ENCODE measurements at places on chromosomes 6 and 20.

GRCh38 chr20:40810332-40811000 is 121.4 kb upstream of the MAFB start:
- no peak for DNase-seq

DNA sequence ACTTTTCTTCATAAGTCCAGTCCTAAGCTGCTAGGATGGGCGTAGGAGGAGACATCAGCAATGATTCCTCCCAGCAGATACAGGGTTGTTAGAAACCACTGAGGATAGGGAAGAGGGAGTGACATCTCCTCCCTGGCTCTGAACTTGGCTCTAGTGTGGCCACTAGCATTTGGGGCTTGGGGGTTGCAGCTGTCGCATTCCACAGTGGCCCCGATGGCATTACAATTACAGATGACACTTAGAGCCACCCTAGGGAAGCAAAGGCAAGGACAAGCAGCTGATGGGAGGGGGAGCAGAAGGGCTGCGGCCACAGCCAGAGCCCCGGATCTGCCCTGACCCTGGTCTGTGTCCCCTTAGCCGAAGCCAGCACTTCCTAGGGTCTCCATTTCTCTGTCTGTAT is 9.5 kb upstream of the CDKN1A start:
- DNase-seq: no peak

GRCh38 chr6:154071236-154071635 is 32.2 kb downstream of the OPRM1 start:
- DNase-seq: no peak

- peak; percentile 50 for DNase-seq
Observed at GRCh38 chr20:3563548-3564177, 92.8 kb downstream of the ATRN start.

GRCh38 chr20:61761453-61762166 is 304.1 kb downstream of the TAF4 start:
- no peak for DNase-seq

- DNase-seq: no peak
Observed at GRCh38 chr6:156774863-156775405, 2.2 kb upstream of the ARID1B start.

All from mesenchymal stem cell (in vitro differentiated cells and primary cell).